ENCODE measurements at places on chromosomes 16 and 17.

DNA sequence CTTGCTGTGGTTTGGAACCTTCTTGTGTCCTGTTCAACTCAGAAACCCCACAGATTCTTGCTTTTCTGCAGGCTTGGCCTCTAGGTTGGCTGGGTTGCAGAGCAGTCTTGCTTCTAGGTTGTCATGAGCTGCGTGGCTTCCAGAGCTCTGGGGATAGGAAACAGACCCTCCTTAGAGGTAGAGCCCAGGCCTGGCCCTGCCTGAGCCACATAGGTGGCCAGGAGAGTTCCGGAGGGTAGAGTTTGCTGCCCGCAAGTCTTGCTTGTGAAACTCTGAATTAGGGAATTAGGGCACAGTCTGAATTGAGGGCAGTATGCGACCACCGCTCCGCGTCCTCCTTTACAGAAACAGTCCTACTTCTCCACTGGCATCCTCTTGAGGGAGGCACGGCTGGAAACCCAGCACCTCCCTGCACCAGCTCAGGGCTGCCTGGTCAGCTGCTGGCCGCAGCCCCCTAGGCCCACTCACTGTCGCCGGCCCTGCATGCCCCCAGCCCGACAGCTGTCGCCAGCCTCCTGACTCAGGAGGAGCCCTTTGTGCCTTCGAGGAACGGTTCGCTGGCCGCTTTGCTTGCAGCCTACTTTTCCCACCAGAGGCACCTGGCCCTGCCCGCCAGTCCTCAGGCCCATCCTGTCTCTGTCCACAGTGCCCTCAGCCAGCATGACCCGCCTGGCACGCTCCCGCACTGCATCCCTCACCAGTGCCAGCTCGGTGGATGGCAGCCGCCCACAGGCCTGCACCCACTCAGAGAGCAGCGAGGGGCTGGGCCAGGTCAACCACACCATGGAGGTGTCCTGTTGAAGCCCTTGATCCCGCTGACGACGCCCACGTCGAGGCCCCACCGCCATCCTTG, 4.3 kb upstream of the SETD6 start:
- DNase-seq = no peak

GRCh38 chr17:49015924-49016774, 19.0 kb downstream of the IGF2BP1 start:
- DNase-seq = no peak

GRCh38 chr16:58236231-58236690, 38.4 kb upstream of the CSNK2A2 start:
- no peak for DNase-seq

DNA sequence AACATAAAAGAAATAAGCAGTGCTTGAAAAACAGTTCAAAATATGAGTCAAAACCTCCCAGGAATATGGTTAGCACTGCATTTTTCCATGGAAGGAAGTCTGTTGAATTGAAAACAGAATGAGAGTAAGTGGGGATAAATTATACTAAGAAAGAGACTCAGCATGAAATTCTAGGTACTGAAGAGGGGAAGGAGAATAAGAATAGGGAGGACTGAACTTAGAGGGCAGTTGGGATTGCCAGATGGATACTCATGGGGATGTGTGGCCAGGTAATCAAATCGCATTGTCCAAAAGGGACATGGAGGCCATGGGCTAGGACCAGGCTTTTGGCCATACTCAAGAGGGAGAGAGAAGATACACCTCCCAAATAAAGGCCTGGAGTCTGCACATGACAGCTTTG, 247.9 kb downstream of the CDH13 start:
- no peak for DNase-seq

DNA sequence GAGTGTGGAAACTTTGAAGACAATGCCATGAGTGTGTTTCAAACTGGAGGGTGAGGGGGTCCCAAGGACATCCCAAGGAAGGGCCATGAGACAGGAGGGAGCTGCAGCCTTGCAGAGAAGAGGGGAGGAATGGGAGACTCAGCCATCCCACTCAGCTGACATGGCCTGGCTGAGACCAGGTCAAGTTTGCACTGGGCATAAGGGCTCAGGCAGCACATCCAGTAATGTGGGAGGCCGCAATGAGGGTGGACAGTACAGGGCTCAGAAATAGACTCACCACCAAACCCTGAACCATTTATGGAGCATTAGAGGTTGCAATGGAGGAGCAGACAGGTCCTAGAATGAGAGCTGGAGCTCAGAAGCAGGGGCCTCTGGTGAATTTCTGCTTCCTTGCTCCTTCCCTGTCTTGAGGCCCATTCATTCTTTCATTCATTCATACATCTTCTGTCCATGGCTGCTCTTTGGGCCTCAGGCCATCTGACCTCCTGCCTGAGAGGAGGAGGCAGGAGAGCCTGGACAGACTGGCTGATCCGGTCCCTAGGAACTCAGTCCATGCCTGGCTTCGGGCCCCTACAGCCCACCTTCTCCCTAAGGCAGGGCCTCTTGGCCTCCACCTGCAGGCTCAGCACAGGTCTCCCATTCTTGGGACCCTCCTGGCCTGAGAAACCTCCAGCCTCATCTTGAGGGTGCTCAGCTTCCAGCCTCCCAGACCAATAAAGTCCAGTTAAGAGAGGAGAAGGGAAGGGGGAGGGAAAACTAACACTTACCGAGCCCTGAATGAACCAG, 70.5 kb upstream of the CDH5 start:
- no peak for DNase-seq

DNA sequence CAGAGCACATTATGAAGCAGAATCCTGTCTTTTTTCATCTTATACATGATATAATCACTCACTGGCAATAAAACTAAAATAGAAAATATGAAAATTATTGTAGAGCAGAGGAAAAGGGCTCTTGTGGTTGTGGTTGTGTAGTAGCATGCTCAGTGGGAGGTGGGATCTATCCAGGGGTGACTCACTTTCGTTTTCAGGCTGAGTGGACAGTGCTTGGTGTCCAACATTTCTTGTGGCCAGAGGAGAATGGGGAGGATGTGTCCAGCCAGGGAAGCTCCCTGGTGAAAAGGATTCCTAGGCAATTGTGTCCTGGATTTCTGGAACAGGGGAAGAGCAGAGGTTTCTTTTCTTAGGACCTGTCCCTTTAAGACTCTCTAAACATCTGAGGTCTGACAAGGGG, 31.9 kb upstream of the CPHXL start:
- DNase-seq = no peak

- DNase-seq = no peak
These were observed 5.2 kb downstream of the RAB40B start for GRCh38 chr17:82693168-82693867.

GRCh38 chr17:69486779-69487637, 72.5 kb downstream of the MAP2K6 start:
- no peak for DNase-seq

DNA sequence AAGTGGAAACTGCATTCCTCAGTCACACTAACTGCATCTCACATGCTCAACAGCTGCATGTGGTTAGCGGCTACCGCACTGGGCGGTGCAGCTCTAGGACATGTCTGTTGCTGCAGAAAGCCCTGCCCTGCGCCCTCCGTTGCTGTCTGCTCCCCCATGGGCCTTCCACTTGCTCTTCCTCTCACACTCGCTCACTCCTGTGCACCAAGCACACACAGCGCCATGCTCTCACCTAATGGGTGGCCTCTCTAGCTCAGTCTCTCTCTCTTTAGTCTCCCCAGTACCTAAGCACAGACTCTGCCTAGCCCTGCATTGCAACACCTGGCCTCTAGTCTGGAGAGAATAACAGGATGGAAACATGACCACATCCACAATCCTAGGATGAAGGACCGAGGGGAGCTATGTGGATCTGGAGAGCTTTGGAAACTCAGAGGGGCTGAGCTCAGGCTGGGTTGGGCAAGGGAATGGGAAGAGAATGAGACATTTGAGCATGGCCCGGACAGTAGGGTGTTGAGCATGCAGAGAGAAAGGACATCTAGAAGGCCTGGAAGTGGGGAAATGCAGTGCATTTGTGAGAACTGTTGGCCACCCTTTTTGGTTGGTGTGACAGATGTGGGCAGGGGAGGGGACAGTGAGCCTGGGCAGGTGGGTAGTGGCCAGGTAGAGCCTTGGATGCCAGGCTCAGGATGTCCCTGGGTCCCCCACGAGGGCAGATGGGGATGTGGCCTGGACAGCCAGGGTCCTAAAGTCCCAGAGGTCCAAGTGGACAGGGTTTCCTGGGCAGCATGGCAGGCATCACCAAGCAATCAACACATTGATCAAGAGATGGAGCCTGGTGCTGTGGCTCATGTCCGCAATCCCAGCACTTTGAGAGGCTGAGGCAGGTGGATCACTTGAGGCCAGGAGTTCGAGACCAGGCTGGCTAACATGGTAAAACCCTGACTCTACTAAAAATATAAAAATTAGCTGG, 16.1 kb downstream of the SGCA start:
- DNase-seq = no peak

GRCh38 chr17:29723278-29724047, 100.8 kb upstream of the CORO6 start:
- no peak for DNase-seq

DNA sequence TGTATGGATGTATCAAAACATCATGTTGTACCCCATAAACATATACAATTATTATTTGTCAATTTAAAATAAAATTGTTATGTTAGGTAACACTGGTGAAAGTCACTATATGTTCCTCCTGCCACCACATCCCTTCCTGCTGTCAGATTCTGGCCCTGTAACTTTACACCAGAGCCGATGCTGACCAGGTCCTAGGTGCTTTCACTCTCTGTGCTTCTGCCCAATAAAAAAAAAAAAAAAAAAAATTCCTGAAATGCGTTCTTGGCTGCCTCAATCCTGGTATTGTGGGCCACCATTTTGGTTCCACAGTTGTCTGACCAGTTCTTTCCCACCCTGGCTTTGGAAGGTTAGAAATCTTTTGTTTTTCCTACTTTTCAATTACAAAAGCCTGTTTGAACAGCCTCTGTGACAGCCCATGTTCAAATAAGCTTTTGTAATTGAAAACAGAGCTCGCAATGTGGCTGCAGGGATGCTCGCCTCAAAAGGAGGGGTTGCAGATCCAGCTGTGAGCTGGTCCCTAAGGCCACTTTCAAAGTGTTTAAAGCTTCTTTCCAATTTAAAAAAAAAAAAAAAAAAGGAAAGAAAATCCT, 831.0 kb upstream of the EEF2KMT start:
- DNase-seq = no peak

GRCh38 chr17:28684963-28685362, 23.0 kb downstream of the SUPT6H start:
- no peak for DNase-seq

DNA sequence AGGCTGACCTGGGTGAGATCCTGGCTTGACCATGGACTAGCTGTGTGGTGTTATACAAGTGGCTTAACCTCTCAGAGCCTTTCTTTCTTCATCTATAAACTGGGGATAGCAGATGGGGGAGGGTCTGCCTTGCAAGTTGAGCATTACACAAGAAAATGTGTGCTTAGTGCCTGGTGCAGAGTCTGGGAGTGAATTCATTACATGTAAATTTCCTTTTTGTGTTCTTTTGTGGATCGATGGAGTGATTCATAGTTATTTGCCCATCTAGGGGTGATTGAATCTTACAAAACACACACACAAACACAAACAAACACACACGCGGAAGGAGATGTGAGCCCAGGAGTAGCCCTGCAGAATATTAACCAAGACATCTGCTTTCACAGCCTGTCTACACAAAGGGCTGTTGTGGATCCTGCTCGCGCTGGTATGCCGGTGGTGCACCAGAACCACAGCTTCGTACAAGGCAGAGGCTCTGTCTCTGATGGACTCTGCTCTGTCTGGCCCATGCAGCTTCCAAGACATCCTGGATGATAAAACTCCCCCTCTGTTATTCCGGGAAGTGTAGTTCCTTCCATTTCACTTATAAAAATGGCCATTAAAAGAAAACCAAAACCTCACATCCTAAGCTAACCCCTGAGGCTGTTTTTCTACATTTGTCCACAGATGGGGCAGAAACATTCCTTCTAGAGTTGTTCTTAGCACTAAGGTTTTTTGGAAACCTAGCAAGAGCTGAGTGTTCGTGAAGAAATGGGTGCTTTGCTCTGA, 86.1 kb downstream of the UTP18 start:
- no peak for DNase-seq

GRCh38 chr17:43140396-43141332, 15.5 kb upstream of the BRCA1 start:
- DNase-seq = no peak

DNA sequence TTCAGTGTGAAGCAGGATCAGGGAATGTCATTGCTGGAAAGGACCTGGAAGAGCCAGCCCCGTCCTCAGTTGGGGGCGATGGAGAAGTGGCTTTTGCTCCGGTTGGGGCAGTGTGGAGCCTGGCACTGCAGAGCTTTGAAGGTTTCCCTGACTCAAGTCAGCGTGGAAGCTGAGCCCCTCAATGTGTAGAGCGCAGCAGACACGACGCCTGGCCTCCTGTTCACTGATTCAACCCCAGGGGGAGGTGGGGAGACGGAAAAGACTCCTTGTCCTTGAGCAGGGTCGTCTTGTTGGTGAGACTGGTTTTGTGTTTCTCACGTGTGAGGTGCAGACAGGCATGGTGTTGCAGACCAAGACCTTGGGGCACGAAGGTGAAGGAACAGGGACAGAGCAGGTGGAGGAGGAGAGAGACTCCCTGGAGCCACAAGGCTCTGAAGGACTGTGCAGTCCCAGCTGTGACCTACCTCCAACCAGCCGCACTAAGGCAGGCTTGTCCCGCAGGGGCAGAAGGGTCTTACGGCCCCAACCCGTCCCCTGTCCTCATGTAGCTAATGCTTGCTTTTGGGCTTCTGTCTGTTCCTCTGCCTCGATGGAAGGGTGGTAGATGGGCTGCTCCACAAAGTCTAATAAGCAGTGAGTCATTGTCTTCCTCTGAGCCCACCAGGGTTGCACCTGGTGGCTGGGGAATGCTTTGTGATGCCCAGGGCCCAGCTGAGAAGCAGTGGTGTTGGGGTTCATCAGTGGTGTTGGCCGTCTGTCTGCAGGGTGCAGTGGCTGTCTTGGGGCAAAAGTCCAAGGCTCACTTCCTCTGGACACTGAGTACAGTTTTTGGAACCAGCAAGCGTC, 47.8 kb downstream of the MPRIP start:
- DNase-seq = no peak

DNA sequence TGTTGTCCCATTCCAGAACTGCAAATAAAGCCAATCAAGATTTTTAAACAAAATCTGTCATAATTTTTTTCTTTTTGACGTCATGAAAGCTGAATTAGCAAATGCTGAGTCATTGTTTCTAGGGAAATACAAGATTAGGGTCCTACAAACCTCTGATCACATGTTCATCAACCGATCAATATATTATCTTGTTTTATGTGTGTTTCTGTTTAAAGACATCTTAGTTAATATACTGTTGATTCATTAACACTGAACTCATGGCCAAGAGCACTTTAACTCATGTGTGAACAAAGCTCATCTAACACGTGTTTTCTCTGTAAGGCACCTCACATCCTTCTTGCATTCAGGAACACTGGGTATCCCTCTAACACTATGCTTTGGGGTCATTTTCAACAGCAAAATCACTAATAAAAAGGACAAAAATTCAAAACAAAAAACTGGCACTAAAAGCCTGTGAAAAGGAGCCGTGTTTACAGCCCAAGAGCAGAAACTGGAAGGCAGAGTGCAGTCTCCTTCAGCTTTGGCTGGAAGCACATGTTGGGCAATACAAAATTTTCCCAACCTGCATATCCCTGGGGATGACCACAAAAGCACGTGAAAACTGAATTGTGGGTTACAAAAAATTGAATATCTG, 102.5 kb downstream of the PARN start:
- DNase-seq = no peak

Data from epithelial cell of prostate (primary cell).